ENCODE measurements at places on chromosomes 1 and 21.

- DNase-seq, result no peak
These were observed 1.0 kb downstream of the GALNT2 start for GRCh38 chr1:230067871-230068620.

DNA sequence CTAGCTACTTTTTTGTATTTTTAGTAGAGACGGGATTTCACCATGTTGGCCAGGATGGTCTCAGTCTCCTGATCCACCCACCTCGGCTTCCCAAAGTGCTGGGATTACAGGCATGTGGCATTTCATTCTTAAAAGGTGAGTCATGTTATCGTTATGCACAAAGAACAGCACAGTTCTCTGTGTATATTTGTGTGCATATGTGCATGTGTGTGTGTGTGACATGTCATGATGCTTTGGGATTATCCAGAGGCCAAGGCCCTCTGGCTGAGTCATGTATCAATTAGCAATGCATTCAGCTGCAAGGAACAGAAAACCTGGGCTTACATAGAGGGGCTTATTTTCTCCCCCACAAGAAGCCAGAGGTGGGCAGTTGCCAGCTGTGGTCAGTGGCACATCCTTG is 301.7 kb upstream of the KAZN start:
- DNase-seq, result no peak

- DNase-seq, result no peak
These were observed 4.1 kb downstream of the ABCD3 start for GRCh38 chr1:94422115-94422820.

- DNase-seq, result no peak
These were observed 22.2 kb upstream of the PARP1 start for GRCh38 chr1:226429858-226430715.

DNA sequence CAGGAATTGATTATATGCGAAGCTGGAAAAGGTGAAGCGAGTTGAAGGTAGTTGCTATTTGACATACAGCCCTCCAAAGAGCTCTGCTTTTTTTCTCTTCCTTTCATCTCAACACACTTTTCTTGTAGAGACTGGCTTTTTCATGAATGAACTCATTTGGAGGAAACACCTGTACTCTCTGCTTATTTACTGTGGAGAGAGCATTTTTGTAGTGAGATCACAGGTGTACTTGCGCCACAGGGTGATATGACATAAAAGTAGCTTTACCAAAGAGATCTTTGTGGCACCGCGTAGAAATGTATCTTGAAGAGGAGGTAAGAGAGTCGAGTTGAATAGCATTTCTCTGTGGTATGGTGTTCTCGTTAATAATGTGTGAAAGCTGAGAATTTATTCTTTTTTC is 187.6 kb downstream of the VPS13D start:
- no peak for DNase-seq

- DNase-seq, result no peak
These were observed 143.5 kb downstream of the C1orf94 start for GRCh38 chr1:34320053-34320669.

DNA sequence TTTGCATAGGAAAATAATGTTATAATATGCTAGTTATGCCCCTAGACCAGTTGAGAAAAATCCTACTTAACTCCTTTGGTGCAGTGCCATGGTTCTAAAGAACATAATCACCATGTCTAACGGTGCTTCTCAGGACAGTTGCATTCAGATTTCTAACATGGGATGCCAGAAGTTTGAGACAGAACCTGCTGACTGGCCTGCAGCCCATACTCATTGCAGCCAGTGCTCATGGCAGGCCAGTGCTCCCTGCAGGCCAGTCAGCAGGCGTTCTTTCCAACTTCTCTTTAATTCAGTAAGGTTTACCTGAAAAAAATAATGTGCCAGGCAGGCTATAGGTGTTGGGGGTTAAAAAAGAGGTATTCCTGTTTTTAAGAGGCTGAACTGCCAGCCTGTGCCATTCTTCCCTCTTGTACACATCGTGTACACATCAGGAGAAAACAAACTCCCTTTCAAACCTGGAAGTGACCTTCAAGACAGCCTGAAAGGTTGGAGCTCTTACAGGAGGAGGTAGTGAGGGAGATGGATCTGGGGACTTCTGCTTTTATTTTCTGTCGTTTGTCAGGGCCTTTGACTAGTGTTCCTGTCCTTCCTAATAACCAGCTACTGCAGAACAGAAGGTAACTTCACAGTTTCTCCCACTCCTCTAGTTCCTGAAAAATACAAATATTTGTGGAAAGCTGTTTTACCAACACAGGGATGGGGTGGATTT is 146.0 kb upstream of the MAGI3 start:
- DNase-seq, result no peak

DNA sequence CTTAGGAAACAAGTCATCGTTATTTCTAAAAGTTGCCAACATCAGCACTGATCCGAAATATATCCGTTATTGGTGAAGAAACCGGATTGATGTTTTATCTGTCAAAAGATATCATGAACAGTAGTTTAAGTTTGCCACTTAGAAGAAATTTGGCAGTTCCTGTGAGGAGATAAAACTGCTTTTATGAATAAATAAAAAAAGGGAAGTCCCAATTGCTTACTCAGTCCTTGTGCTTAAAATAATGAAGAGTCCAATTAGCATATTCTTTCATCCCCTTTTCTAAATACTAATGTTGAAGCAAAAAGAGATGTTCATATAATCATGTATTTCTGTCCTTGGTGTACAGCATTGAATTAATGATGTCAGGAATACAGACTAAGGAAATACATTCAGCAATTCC is 164.6 kb downstream of the NCAM2 start:
- no peak for DNase-seq

DNA sequence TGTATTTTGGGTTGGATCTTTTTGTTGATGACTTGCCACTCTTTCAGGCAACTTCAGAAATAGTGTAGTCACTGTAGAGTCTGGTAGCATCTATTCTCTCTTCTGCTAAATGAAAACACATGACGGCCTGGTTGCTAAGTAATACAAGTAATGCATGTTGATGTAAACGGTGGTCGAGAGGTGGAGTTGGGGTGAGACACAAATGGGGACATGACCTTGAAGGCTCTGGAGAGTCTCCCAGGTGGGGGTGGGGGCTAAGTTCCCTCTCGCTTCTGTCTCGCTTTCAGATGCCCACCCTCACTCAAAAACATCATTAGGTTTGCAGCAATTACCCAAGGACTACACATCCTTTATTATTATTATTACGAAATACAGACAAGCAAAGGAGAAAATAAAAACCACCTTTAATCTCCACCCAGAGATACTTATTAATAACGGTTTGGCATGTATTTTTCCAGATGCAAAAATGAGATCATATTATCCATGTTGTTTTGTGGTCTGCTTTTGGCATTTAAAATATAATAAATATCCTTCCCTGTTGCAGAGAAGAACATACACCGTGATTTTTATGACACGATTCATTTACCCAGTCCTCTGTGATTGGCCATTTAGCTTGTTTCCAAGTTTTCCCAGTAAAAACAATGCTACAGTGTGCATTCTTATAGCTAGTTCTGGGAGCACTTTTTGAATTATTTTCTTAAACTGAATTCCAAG is 138.1 kb downstream of the MIS18A start:
- DNase-seq, result no peak

DNA sequence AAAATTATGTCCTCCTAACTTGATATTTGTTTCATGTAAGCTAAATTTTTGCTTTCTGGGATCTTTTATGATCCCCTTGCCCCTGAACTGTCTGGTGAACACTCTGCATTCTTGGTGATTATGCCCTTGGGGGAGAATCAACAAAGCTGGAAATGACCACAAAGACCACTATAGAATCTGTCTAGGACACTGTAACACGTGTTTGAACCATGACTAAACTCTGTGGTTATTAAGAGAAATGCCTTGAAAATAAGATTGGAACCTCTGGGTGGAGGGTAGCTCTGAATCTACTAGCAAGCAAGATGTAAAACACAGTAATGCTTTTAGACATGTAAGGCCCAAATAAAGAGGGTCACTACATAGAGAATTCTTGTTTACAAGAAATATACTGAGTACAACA is 237.5 kb downstream of the HMCN1 start:
- DNase-seq, result no peak

- DNase-seq, result no peak
These were observed 346.2 kb upstream of the LRRC7 start for GRCh38 chr1:69221524-69221923.

GRCh38 chr1:111990878-111991718 is 1.6 kb upstream of the KCND3 start:
- DNase-seq, result no peak

GRCh38 chr1:201625226-201625761 is 86.4 kb downstream of the NAV1 start:
- no peak for DNase-seq

GRCh38 chr1:222552882-222553281 is 5.0 kb upstream of the HHIPL2 start:
- DNase-seq, result no peak

DNA sequence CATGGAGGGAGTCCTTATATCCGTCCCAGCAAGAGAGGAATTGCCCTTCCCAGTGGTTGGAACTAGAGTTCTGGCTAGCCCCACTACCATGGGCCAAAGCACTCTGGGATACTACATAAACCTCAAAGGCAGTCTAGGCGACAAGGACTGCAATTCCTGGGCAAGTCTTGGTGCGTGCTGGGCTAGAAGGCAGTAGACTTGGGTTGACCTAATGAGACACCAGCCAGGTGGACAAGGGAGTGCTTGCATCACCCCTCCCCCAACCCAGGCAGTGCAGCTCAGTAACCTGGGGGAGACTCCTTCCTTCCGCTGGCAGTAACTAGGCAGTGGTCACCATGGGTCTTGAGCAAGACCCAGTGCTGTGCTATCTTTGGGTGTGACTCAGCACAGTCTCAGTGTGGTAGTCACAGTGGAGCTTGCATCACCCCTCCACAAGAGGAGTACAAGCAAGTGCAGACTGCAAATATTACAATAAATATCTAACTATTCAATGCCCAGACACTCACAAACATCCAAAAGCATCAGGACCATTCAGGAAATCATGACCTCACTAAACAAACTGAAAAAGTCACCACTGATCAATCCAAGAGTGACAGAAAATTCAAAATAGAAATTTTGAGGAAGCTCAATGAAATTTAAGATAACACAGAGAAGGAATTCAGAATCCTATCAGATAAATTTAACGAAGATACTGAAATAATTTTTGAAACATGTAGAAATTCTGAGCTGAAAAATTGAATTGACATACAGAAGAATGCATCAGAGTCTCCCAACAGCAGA is 84.7 kb upstream of the LYPLAL1 start:
- no peak for DNase-seq

- no peak for DNase-seq
These were observed 116.9 kb upstream of the NGF start for GRCh38 chr1:115454837-115455511.

DNA sequence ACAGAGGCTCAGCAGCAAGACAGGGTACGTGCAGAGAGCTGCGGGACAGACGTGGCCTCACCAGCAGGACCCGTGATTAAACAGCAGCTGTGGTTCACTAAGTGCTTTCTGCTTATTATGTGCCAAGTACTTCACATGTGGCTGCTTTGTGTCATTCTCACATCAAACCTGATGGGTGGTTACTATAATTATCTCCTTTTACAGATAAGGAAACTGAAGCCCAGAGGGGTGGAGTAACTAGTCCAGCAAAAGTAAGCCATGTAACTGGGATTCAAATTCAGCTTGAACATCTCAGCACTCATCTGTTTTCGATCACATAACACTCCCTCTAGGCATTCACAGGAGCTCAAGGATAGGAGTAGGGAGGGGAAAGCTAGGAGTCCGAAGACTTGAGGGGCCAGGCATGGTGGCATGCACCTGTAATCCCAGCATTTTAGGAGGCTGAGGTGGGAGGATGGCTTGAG is 50.8 kb upstream of the CLIC4 start:
- DNase-seq, result no peak

DNA sequence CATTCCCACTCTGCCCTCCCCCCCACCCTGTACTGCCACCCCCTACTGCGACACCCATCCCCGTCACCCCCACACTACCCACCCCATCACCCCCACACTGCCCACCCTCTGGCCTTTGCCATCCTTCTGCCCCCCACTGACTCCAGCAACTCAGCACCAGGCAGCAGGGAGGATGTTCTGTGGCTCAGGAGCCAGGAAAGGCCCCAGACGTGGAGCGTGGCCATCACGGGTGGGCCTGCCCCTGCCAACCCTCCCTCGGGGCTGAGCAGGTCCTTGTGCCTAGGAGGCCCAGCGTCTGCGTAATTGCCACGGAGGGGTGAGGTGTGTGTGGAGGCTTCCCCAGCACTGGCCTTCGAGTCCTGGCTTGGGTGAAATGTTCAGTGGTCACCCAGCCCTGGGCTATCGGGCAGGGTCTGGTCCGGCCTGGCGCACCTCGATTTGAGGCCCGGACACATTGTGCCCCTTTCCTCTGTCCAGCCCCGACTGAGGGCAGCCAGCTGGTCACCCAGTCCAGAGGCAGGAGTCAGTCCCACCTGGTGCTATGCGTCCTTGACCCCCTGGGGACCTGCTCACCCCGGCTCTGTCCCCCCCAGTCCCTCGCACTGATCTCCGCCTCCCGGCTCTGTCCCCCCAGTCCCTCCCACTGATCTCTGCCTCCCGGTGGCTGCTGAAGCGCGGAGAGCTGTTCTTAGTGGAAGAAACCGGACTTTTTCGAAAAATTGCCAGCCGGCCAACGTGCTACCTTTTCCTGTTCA is 23.0 kb downstream of the ARHGEF16 start:
- no peak for DNase-seq

- DNase-seq, result no peak
These were observed 11.4 kb downstream of the SMYD2 start for GRCh38 chr1:214292322-214292721.

GRCh38 chr21:31872452-31873274 is at the start of gene HUNK:
TSS of gene HUNK (plus strand) at chr21:31873020. CDS start at chr21:31873675, 655 bp downstream.
- DNase-seq, result no peak

DNA sequence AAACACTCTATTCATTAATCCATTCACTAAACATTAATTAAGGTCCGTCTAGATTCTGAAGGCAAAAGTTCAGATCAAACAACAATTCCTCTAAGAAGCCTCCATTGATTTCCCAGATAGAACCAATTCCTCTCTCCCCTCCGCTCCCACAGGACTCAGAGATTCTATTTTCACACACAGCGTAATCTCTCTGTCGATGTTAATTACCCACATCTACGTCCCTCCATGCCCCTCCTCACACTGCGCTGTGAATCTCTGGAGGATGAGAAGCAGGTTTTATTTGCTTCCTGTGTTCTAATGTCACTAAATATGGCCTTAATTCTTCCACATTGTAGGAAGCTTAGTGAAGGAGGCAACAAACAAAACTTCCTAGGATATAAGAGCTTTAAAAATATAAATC is 306.7 kb downstream of the DSCAM start:
- no peak for DNase-seq

DNA sequence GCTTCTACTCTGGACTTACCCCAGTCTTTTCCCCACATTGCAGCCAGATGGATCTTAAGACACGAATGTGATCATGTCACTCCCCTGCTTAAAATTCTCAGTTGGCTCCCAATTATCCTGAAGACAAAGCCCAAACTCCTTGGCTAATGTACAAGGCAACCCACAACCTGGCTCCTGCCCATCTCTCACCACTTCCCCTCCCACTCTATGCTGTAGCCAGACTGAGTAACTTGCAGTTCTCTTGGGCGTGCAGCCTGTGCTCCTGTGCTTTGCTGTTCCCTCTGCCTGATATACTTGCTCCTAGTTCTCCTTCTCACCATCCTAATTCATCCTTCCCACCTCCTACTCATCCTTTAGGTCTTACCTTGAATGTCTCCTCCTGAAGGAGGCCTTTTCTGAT is 56.2 kb downstream of the LGR6 start:
- DNase-seq, result no peak

GRCh38 chr1:214445199-214445598 is 106.2 kb downstream of the PTPN14 start:
- DNase-seq, result no peak

All from stimulated activated CD8-positive, alpha-beta memory T cell treated with anti-CD3 and anti-CD28 coated beads, Interleukin-7, amount 100 ng/mL, for 1 hour (primary cell).